ENCODE measurements at places on chromosomes 11 and 22.

DNA sequence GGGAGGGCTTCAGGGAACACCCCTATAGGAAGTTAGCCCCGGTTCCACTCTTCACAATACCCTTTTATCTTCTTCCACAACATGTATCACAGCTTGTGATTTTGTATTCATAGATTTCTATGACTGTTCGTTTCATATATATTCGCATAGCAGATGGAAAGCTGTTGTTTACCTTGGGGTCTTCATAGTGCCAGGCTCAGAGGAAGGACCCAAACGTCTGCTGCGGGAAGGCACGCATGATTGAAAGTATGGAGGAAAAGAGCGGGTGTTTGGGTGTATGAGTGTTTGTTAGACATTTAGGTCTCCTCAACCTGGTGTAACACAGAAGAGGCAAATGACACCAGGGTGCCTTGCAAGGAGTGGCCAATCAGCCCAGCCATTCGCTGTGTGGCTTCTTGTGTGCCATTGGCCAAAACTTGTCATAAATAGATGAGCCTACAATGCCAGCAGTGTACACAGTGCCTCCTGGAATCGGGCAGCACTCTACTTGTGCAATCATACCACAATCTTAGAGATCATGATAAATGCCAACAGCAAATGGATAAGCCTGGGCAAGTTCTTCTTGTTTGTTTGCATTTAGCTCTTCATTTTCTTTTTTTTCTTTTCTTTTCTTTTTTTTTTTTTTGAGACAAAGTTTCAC, 10.9 kb upstream of the ADA2 start:
- no peak for DNase-seq

DNA sequence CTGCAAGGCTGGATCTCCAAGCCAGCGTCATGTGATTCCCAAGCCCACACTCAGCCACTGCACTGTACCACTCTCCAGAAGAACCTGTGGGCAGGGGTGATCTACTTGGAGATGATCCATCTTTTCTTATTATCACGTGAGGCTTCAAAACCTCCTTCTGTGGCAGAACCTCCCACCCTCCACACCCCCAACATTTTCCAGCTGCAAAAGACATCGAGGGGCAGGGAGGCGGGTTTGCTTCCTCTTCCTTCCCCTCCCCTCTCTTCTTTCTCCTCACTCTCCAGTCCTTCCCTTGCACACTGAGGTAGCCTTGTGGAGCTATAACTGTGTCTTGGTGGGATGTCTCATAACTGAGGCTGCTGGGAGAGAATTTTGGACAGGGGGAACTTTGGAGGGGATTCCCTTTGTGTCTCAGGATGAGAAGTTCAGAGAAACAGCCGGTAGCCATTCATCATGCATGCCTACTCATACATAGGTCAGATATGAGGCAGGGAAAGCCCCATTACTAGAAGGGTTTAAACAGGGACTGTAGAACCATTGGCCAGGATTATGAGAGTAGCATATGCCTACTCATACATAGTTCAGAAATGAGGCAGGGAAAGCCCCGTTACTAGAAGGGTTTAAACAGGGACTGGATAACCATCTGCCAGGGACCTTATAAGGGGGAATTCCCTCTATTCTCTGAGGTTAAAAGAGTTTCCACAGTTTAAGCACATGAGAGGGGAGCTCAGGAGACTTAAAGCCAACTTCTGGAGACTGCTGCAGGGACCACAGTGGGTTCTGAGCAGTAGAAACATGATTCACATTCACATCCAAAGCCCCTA, 420.7 kb upstream of the CADM1 start:
- DNase-seq: no peak

DNA sequence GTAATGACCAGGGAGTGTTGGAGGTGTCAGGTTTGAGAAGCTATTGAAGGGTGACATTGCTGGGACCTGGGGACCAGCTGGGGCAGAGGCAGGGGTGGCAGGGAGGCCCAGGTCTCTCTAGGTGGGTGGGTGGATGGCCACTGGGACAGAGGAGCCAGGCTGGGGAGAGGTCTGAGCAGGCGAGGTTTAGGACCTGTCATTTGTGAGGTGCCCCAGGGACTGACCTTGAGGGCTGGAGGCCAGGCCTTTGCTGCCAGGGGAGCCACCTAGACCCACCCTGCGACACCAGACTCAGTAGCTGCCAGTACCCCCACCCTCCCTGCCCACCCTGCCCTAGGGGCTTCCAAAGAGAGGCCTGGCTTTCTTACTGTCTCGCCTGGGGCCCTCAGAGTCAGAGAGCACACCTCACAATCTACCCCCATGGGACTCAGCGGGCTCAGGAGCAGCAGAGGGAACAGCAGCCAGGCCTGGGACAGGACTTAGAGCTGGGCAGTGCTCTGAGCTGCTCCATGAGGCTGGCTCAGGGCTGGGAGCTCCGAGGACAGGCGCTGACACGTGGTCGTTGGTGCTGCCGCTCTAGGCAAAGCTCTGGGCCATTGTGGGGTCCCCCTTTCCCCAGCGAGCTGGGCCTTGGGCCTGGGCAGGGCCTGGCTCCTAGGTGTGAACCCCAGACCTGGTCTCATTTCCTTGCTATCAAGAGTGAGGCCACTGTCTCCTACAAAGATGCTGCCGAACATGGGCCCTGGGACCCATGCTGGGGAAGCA, 28.6 kb upstream of the PPARA start:
- DNase-seq: no peak

- DNase-seq: no peak
Measured at GRCh38 chr11:117673602-117674001, 123.4 kb downstream of the DSCAML1 start.

DNA sequence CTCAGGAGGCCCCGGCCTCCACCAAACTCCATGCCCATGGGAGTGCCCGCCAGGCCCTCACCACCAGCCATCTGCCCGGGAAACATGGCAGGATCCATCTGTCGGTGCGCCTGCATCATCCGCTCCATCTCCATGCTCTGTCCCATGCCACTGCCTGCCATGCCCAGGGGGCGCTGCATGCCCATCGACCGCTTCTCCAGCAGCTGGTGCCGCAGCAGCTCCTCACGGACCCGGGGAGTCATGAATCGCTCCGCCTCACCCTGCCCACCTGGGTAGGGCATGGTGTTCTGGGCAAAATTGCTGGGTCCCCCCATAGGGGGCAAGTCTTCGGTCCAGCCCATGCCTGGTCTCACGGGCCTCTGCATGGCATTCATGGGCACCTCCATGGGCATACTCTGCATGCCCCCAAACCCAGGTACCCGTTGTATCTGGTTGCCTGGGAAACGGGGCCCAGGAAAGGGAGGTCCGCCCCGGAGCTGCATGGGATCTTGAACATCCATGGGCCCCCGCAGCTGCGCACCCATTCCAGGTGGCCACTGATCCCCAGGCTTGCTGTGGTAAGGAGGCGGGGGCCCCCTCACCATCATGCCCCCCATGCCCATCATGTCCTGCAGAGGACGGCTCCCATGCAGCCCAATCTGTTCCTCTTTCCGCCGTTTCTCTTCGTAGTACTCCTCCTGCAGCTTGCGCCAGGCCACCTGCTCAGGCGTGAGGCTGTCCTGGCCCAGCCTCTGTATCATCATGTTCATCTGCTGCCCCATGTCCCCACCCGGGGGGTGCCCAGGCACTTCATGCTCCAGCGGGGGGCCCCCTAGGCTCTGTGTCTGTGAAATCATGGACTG, 18.0 kb downstream of the CXCR5 start:
- DNase-seq: no peak

DNA sequence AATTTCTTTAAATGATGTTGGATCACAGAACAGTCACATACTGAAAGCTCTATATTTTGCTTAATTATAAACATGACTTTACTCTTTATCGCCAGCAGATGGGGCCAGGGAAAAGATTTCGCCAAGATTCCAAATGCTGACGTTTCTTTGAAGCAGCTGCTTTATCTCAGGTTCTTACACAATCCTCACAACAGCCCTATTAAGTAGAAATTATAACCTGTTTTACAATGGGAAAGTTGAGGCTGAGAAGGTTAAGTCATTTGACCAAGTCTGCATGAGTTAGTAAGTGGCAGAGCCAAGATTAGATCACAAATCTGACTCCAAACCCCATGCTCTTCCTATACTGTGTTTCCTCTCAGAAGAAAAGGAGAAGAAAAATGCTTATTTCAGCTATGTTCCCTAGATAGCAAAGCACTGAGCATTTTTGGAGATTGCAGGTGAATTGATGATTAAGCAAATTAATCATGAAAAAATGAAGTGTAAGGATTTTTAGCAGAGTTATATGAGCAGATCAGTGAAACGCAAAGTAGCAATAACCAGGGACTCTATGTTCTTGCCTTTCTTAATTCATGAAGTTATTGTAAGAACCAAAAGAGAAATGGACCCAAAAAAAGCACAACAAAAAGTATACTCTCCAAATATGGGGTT, 79.0 kb downstream of the AASDHPPT start:
- no peak for DNase-seq

GRCh38 chr11:2207773-2208621, 36.4 kb upstream of the TH start:
- DNase-seq: no peak

- DNase-seq: no peak
Measured at GRCh38 chr11:22930816-22931594, 70.7 kb upstream of the CCDC179 start.

GRCh38 chr22:44186121-44186510, 5.4 kb downstream of the PARVG start:
- DNase-seq: no peak

- DNase-seq: no peak
Measured at GRCh38 chr22:39514373-39514973, 5.9 kb upstream of the ATF4 start.

DNA sequence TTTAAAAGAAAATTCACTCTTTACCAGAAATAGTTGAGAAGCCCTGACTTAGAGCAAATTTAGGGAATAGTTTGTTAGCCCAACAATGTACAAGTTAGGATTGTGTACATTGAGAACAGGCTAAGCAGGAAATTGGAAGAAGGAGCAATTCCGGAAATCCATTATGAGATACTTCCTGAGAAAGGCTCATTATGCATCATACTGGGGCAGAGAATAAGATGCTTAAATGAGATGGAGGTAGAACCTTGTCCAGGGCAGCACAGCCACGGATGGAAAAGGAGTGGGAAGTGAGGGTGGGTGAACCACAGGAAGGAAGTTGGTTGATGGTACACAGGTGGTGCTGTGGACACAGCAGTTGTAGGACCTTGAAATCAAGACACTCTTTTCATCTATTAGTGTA, 180.2 kb downstream of the PGR start:
- no peak for DNase-seq

- no peak for DNase-seq
Measured at GRCh38 chr11:76636826-76637460, 33.6 kb downstream of the LRRC32 start.

DNA sequence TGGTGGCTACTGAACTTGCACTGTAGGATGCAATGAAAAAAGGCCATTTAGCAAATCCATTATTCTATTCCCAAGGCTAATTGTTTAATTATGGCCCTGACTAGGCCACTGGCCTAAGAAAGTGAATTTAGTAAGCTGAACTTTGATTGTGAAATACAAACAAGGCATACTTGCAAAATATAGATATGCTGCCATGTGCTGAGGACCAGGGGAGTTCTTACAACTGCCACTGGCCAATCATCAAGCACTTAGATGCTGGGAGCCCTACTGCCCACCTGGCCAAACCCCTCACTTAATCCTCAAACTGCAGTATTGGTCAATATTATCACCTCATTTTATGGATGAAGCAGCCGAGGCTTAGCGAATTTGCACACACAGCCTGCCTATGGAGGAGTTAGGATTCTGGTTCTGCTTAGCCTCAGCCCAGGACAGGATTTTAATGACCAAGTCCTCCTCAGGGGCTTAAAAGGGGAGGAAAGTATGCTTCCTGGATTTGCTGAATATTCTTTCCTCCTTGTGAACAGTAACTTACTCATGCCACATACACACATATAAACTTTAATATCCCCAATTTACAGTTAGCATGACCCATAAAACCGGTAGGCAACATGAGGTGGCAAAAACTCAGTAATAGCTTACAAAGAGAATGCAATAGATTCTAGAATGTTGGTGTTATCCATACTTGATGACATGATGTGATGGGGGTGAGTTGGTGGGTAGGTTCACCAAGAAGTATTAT, 39.3 kb downstream of the CD44 start:
- DNase-seq: no peak

DNA sequence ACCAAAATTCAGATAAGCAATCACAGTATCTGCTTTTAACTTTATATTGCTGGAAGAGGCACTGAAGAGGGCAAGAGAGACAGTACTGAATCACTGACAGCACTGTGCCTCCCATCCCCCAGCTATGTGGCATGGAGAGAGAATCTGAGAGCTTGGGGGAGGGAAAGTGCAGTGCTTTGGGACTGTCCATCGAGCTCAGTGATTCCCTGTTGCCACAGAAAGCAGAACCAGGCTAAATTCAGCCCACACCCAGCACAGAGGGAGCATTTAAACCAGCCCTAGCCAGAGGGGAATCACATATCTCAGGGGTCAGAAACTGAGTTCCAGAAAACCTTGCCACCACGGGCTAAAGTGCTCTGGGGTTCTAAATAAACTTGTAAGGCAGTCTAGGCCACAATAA, 44.3 kb downstream of the KCNQ1 start:
- no peak for DNase-seq

DNA sequence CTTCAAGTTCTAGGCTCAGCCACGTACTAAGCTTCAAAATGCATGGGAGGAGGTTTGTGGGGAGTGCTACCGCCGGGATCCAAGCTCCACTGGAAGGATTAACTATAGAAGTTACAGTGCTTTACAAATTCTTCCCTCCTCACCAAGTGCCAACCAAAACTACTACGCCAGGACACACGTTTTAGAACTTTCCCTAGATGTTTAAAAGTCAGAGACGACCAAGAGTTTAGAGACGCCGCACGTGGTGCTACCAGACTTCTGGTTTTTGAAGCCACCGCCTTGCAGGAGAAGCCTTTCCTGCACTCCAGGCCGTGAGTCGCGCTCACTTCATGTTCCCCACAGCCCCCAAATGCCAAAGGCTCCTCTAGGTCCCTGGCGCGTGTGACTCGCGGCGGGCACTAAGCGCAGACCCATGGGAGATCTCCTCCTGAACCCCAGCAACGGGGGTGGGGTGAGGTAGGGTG, 734 bp downstream of the SNU13 start:
- DNase-seq: no peak

DNA sequence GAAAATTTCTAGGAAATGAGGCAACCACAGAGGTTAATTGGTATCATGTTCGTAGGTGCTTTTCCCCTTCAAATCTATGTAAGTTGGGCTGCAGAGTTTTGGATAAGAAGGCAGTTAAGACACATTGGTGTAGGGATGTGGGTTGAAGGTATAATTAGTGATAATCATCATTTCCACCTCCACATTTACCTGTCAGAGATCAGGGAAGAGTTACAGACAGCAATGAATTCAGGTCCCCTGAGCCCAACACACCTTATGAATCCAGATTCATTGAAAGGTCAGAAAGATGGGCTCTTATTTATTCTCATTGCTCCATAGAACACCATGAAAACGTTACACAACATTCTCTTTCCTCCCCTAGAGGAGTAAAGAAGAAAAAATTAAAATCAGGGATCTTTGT, 308.7 kb downstream of the C11orf87 start:
- DNase-seq: no peak

Data from stimulated activated CD8-positive, alpha-beta memory T cell treated with anti-CD3 and anti-CD28 coated beads, Interleukin-12 subunit alpha, Interleukin-12 subunit beta, amount 100 ng/mL, for 4 hours (primary cell).